D721Med (cell line): ENCODE measurements at places on chromosomes 5 and 9.

DNA sequence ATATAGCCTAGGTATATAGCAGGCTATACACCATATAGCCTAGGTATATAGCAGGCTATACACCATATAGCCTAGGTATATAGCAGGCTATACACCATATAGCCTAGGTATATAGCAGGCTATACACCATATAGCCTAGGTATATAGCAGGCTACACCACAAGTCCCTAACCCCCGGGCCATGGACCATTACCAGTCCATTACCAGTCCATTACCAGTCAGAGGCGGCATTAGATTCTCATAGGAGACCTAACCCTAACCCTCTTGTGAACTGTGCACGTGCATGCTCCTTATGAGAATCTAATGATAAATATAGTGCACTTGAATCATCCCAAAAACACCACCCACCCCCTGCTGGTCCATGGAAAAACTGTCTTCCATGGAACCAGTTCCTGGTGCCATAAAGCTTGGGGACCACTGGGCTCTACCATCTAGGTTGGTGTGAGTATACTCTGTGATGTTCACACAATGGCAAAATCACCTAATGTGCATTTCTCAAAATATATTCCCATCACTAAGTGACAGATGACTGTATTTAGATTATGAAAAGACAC is 4.7 kb downstream of the PLIN2 start:
- DNase-seq, result no peak

GRCh38 chr9:27471366-27471765 is 52.7 kb upstream of the IFNK start:
- DNase-seq, result no peak

DNA sequence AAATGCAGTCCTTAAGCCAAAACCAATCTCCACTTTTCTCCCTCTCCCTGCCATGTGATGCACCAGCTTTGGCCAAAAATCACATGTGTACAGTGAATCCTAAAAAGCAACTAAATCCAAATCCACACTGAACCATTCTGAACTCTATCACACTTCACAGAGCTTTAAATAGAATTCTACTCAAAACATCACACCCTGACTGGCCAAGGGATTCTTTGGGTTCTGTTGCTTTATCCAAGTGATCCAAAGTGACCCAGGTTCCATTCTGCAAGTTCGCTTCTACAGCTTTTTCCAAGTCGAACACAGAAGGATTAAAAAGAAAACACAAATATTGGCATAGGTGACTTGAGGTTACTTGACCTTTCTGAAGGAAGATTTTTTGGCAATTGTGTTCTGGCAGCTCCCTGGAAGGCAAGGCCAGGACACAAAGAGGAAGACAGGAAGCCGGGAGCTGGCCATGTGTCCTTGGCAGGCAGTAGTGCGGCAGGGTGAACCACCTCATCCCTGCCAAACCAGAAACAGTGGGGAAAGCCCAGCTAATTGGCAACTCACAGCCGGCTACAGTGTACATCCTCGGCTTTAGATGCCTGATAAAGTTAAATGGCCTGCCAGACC is 115.0 kb downstream of the NFIB start:
- no peak for DNase-seq

DNA sequence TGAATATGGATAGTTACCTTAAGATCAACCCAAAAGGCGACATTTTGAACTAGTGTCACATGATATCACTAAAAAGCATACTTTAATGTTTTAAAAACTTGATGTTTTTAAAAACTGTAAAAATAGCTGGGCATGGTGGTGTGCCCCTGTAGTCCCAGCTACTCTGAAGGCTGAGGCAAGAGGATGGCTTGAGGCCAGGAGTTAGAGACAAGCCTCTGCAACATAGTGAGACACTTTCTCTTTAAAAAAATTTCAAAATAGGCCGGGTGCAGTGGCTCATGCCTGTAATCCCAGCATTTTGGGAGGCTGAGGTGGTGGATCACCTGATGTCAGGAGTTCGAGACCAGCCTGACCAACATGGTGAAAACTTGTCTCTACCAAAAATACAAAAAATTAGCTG is 129.5 kb downstream of the NPR3 start:
- DNase-seq, result no peak

DNA sequence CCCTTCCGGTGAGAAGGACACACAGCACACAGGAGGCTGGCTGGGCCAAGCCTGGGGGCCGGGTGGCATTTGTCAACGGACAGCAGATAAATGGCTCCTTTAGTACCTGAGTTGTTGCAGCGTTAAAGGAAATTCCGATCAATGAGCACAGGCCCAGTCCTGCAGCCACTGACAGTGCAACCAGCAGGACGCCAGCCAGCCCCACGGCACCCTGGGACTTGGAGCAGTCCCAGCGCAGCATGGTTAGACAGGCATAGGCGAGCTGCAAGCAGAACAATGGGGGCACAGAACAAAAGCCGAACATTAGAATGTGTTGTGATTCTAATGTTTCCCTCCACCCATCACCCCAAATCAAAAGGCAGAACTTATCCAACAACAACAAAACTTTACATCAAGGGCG is 39.3 kb downstream of the PTCH1 start:
- DNase-seq, result no peak
